ENCODE measurements at places on chromosomes 7 and 10. TPM values are rescaled to one million over a fixed set of nuclear protein-coding genes. Genes with fewer than 3 reads are reported as not detected.

DNA sequence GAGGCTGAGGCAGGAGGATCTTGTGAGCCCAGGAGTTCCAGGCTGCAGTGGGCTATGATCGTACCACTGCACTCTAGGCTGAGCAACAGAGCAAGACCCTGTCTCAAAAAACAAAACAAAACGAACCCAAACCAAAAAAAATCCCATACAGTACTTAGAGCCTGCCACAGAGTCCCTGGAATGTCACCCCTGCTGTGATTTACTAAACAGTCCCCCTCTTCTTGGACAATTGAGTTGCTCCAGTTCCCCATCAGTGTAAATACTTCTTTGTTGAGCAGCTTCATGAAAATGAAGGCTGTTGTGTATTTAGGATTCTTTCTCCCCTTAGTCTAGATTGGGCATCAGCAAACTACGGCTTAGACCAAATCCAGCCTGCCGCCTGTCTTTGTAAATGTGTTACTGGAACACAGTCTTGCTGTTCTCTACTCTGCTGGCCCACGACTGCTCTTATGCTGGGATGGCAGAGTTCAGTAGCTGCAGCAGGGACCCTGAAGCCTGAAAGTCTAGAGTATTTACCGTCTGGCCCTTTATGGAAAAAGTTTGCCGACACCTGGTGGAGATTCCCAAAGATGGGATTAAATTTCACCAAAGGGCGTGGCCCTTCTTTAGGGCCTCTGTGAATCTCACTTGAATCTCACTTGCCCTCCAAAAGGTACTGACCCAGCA, 57.8 kb downstream of the PALD1 start:
- no peak for DNase-seq

DNA sequence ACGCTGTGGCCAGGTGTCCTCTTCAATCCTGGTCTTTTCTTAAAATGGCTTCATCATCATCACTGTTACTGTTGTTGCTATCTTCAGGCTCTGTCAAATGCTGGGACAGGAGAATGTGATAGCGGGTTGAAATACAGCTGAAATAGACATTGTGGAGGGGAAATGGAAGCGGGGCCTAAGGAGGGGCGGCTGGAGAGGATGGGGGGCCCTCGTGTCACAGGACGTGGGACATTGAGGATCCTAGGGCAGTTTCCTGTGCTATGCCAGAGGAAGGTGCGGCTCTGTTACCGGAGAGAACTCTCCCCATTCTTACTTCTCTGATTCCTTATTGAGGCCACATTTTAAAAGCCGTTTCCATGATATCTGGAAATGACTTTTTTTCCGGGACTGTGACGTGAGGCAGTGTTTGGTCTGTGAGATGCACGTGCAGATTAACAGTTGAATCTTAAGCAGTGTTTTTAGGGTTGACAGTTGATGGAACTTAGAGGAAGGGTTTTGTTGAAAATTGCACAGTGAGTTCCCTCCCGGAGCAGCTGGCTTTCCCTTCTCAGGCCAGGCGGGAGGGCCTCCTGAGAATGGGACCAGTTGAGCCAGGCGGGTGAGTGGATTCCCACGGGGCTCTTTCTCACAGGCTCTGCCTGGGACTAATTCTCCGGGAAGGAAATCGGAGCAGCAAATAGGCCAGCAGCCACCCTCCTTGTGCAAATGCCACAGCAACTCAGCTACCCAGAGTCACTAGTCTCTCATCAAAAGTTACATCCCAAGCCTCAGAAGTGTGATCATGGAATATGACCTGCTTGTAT, 125.2 kb downstream of the TACC2 start:
- no peak for DNase-seq

GRCh38 chr7:135714534-135715009, 13.4 kb downstream of the SLC13A4 start:
- DNase-seq: no peak

- no peak for DNase-seq
These were observed 283.7 kb upstream of the FZD1 start for GRCh38 chr7:90980545-90980944.

DNA sequence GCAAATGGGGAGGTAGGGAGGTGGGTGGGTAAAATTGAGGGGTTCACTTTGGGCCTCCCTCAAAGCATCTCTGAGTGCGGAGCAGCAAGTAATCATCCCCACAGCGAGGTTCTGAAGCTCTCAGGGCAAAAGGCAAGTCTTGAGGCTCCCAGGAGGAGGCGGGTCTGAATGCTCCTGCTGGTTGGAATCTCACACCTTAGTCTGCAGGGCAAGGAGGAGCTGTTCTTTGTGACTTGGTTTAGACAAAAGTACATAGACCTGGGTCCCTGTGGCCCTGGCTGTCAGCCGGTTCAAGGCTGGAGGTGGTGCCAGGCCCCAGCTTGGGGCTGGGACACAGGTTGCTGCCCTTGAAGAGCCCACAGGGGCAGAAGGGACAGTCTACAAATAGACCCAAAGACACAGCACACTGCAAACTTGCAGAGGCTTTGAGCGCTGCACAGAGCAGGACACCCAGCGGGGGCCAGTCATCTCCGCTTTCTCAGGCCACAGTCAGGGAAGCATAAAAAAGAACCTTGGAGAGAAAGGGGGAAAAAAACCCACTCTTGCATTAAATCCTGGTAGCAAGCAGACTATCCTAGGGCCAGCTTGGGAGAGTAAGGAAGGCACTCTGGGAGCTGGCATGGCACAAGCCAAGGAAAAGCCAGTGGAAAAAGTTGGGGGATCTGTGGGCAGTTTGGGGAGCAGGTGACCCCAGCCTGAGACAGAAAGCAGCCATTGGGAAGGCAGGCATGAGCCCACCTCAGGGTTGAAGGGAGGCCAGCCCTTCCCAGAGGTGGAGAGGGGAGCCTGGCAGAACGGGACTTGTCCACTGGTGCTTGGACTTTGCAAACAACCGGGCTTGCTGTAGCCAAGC, 926 bp upstream of the C10orf71 start:
- DNase-seq: no peak

GRCh38 chr10:29694121-29694520, 59.4 kb upstream of the SVIL start:
- DNase-seq: no peak

GRCh38 chr10:125127110-125127509, 33.3 kb downstream of the CTBP2 start:
- no peak for DNase-seq

DNA sequence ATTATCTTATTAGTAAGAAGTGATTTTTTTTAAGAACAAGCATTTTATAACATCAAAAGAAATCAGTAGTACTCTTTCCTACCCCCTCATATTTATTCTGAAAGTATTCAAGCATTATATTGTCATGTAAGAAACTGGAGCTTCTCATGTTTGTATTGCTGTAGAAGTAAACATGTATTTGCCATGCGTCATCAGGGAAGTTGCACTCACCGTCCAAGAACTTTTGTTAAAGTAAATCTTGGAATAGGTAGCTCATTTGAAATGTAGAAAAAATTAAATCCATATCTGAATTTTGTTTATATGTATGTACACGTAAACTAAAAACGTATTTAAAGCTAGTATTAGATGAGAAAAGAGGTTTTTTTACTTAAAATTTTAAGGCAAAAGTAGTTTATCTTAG, 96.8 kb downstream of the PTEN start:
- DNase-seq: no peak

- DNase-seq: no peak
These were observed 228.2 kb downstream of the GFRA1 start for GRCh38 chr10:116044801-116045248.

DNA sequence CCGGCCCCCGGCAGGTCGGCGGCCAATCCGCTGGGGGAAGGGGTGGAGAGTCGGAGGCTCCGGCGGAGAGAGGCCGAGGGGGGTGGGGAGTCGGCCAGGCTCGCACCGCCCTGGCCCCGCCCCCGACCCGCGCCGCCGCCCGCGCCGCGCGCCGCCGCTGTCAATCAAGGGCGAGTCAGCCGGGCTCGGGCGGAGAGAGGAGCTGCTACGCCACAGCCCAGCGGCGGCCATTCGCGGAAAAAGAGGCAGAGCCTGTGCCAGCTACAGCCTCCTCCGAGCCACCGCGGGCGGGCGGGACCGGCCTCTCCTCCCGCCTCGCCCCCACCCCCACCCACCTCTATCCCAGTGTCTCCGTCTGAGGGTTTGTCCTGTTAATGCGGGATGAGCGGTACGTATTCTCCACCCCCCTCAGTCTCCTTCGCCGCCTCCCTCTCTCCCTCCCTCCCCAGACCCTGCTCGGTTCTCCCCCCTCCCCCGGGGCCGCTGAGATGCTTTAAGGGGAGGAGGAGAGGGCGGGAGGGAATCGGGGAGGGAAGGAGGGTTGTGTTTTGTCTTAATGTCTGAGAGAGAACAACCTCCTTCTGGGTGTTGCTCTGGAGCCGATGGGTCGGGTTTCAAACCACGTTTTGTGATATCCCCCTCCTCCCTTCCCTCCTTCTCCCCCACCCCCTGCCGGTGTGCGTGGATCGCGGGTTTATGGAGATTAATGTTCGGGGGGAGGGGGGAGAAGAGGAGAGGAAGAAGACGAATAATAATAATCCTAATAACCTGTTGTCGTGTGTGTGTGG, at the start of gene SP4:
SP4 (plus strand) TSS at position 213 of the 788 bp plus-strand sequence; CDS start at position 382, 169 bp downstream.
- peak; percentile 91 for DNase-seq

The SYT15B gene
- 0.55 TPM for polyA plus RNA-seq

The LEP gene
- 0.05 TPM for polyA plus RNA-seq

The HMX2 gene
- polyA plus RNA-seq: 0.25 TPM

The ADAMTS14 gene
- polyA plus RNA-seq: 1.2 TPM

The ORC5 gene
- polyA plus RNA-seq: 13.4 TPM

The SRGN gene
- polyA plus RNA-seq: 549 TPM

Data from thymus (tissue), 14 donors.